ENCODE measurements at places on chromosomes 2 and 18. TPM values are rescaled to one million over a fixed set of nuclear protein-coding genes. Genes with fewer than 3 reads are reported as not detected.

KCNG2 gene
- 0.73 TPM for total RNA-seq

SLC16A14 gene
- total RNA-seq = 2.6 TPM

IKZF2 gene
- 15.6 TPM for total RNA-seq

CDK15 gene
- total RNA-seq = 16.0 TPM

TDRD15 gene
- not detected for total RNA-seq

RGPD3 gene
- 0.29 TPM for total RNA-seq

CMPK2 gene
- 0.58 TPM for total RNA-seq

NT5DC4 gene
- not detected for total RNA-seq
